ENCODE measurements at places on chromosomes 7 and 10.

DNA sequence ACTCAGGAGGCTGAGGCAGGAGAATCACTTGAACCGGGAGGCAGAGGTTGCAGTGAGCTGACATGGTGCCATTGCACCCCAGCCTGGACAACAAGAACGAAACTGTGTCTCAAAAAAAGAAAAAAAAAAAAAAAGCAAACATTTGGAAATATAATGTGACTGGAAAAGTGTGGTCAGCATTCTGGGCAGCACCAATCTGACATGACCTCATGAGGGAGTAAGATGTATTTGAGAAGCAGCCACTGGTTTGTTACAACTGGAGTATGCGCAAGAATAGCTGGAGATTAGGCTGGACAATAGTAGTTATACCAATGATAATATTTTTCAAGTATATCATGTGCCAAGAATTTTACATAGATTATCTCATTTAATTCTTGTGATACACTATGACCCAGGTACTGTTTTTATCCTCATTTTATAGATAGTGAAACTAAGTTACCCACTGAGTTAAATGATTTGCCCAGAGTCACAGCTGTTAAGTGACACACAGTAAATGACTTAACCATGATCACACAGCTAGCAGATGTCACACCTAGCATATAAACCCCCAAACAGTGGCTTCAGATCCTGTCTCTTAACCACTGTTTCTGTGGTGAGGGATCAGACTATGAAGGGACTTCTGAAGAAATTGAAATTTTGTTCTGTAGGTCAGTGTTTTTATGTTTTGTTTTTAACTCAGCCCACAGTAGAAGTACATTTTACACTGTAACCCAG, 11.1 kb downstream of the MCU start:
- DNase-seq, result no peak

DNA sequence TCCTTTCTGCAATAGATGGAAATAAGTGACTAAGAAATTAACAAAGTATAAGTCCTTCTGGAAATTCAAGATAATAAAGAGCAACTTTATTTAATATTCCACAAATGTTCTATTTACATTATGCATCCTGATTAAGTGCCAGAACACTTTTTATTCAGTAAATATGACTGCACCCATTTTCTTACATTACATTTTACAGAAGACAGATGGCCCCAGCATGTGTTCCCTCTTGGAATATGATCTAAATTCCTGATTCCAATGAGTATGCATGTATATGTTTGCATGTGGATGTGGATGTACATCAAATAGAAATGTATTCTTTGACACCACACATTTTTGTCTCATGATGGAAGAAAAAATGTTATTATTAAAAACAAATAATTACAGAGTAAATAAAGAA, 628.7 kb upstream of the SEMA3D start:
- no peak for DNase-seq

DNA sequence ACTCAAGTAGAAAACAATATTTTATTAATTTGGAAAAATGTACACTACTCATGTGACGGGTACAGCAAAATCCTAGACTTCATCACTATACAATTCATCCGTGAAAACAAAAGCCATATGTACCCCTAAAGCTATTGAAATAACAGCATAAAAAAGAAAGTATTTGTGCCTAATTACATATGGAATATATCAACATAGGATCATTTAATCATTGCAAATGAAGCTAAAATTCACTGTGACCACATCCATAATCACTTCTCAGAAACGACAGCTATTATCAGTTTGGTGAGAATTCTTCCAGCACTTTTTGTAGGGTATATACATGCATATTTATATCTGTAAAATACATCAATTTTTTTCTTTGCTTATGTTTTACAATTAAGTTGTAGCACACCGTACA, 128.0 kb downstream of the ARL4A start:
- no peak for DNase-seq

- DNase-seq, result no peak
These were observed 27.5 kb downstream of the KCNH2 start for GRCh38 chr7:150950496-150951180.

GRCh38 chr7:42986781-42987248, 54.6 kb downstream of the MRPL32 start:
- no peak for DNase-seq

GRCh38 chr7:48130658-48131108, 40.6 kb upstream of the ABCA13 start:
- DNase-seq, result no peak

DNA sequence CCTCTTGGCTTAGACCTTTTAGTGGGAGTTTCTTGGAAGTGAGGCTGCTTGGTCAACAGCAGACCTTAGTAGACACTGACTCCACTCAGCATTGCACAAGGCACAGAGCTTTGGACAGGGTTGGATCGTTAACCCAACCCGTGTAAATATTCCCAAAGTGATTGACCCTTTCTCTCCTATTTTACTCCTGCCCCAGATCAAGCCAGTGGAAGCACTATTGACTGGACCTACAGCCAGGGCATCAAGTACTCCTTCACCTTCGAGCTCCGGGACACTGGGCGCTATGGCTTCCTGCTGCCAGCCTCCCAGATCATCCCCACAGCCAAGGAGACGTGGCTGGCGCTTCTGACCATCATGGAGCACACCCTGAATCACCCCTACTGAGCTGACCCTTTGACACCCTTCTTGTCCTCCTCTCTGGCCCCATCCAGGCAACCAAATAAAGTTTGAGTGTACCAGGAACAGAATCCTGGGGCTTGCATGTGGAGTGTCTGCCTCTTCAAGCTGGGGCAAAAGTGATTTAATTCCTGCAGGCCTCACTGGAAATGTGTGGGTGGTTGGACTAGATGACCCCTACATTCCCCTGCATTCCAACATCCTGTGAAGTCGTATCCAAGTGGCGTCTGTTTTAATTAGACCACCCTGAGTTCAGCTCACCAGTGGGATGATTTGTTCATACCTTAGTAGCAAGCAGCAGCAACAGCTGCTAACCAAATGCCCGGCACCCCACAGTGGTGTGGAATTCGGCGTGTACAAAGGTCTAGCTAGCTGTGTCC, 7.5 kb downstream of the CPA1 start:
- DNase-seq, result no peak

DNA sequence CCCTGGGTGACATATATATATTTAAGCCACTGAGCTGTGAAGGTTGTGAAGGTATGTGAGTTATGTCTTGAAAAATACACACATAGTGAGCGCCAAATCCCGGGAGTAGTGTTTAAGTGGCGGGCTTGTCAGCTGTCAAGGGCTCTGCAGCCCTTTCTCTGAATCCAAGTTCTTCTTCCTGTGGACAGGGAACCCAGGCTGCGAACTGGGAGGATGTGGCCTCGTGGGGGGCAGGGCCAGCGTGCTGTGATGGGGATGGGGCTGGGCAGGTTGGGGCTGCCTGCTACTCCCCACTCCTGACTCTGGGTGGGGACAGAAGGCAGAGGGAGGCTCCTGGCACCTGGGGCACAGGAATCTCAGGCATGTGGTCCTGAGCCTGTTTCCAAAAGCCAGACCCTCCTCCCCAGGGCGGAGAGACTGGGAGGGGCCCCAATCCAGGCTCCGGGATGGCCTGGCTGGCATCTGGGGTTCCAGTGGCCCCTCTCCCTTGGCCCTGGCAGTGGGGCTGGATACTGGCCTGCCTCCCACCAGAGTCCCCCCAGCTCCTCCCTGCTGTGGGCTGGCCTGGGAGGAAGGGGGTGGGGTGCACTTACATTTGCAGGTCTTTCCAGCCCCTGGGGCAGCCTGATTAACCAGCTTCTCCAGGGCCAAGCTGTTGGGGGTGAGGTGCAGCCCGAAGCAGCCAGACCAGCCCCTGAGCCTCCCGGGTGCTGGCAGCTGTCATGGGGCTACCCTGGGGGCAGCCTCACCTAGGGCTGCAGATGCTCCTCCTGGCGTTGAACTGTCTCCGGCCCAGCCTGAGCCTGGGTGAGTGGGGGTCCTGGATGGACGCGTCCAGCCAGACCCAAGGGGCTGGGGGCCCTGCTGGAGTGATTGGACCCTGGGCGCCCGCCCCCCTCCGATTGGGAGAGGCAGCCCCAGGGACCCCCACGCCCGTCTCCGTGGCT, at the start of gene UPK3B:
Gene UPK3B (plus strand): TSS at position 622 of the 947 bp plus-strand sequence. CDS start 101 bp downstream, at position 723.
- peak; percentile 9 for DNase-seq

DNA sequence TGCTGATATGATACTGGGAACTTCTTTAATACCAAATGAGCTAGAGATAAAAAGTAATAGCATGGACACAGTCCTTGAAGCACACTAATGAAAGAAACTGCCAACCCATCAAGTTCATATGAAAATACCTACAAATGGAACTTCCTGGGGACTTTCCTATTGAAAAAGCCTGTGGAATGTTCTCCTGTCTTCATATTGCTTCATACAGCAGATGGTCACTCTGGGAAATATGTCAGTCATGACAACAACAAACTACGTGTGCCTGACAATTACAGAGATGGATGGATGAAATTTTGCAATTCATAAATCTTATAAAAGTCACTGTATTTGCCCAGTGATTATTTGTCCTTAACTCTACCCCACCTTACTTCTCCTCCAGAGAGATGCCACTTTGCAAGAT, 106.6 kb upstream of the COL1A2 start:
- no peak for DNase-seq

- DNase-seq, result peak; percentile 65
These were observed 50.9 kb upstream of the UNC5B start for GRCh38 chr10:71161425-71161824.

GRCh38 chr10:97224483-97225435, 39.0 kb upstream of the SLIT1 start:
- no peak for DNase-seq

DNA sequence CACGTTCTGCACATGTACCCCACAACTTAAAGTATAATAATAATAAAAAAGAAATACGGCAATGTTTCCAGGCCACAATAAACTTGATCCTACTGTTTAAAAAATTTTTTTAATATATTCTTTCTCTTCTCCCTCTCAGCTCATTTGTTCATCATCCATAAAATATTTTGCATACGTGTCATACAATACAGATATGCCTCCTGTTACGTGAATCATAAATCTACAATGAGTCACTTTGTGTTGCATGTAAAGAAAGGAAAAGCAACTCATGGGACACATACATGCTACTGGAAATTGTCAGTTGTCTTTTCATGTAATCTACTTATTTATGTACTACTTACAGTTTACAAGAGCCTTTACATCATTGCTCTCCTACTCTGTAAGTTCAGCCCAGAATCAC, 1.1 kb upstream of the TECTB start:
- no peak for DNase-seq

DNA sequence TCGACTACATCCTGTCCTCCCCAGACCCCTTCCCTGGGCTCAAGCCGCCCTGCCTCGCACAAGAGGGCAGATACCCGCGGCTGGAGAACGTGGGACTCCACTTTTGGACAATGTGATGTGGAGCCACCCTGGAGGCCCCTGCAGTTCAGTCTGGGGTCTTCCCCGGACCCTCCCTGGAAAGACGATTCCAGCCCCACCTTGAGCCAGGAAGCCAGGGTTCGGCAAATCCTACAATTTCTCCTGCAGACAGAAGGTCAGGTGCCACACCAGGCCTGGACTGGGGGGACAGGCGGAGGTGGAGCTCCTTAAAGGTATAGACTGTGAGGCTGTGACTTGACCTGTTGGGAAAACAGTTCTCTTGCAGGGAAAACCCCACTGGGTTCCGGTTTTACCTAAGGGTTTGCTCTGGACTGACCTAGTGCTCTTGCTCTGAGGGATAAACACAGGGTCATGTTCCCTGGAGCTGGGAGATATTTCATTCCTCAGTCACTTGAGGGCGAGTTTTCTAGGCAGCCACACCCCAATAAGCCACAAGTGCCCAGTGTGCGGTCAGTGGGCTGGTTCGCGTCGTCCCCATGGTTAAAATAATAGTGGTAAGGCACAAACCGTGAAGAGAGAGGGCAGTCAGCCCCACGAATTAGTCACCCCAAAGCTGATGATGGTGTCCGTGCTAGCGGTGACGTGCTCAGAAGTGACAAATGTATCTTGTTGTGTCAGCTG, 1.6 kb downstream of the FOXL3 start:
- DNase-seq, result no peak

DNA sequence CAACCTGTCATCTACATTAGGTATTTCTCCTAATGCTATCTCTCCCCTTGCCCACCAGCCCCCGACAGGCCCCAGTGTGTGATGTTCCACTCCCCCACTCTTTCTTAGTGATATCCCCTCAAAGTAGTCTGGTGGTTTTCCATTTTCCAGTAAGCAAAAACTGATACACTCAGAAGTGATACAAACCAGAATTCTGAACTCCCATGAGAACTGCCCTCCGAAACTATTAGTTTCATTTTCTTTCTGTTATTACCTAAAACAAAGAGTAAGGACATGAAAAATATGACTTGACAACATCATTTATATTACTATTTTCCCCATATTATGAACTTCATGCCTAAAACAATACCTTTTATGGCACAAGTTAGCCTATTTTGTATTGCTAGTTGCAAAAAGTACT, 175.0 kb downstream of the OTUD1 start:
- DNase-seq, result no peak

GRCh38 chr10:70692043-70692603, 19.8 kb downstream of the ADAMTS14 start:
- no peak for DNase-seq

DNA sequence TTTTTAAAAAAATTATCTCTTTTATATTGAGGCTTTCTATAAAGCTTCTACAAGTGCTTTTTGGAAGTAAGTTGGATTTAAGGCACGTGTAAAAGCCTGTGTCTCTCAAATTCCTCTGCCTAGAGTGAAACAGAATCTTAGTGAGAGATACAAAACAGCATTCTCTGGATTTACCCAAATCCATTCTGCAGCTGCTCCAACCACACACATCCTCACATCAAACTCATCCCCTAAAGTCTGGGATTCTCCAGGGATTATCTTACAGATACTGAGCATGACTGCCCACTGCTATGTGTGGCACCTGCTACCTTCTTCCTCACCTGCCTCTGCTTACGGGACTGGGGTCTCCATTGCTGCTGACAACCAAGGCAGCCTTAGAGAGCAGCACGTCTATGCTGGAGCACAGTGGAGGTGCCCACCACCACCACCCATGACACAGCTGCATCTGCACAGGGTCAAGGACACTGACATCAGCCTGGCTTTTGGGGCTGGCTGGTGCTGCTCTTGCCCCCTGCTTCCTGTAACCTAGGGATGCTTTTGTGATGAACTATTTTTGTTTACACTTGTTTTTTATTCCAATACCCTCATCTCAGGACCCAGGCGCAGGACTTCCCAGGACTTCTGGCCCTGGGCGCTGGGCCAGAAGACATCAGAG, 139.2 kb upstream of the NAMPT start:
- DNase-seq, result no peak

DNA sequence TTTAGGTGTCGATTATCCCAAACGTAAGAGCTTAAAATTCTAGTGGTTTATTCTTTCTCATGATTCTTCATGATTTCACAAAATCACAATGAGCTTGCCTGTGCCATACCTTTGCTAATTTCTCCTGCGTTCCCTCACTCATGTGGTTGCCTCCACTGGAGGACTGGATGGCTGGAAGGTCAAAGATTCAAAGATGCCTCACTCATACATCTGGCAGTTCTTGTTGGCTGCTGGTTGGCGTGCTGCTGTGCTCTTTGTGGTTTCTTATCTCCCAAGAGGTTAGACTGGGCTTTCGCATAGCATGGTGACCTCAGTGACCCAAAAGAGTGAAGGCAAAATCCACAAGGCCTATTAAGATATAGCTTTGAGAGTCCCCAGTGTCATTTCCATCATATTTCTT, 877.6 kb upstream of the AUTS2 start:
- no peak for DNase-seq
